ENCODE measurements at places on chromosomes 5 and 9.

DNA sequence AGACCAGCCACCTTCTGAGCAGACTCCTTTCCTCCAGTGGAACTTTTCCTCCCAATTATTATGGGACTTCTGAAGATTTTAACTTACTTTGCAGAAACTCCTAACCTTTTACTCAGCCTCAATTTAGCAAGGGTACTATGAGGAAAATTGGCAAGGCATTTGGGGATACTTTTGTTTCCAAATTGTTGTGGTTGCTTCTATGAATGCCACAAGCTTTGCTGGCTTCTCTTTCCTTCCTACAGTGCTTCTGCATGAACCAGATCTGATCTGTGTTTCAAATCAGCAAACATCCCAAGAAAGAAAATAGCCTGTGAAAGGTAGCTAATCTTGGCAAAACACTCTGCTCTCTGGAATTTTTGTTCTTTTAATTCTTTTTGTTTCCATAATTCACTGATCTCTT, 57.3 kb upstream of the TAF11L2 start:
- no peak for DNase-seq

- no peak for DNase-seq
Observed at GRCh38 chr9:7691909-7692308, 107.7 kb downstream of the DMAC1 start.

DNA sequence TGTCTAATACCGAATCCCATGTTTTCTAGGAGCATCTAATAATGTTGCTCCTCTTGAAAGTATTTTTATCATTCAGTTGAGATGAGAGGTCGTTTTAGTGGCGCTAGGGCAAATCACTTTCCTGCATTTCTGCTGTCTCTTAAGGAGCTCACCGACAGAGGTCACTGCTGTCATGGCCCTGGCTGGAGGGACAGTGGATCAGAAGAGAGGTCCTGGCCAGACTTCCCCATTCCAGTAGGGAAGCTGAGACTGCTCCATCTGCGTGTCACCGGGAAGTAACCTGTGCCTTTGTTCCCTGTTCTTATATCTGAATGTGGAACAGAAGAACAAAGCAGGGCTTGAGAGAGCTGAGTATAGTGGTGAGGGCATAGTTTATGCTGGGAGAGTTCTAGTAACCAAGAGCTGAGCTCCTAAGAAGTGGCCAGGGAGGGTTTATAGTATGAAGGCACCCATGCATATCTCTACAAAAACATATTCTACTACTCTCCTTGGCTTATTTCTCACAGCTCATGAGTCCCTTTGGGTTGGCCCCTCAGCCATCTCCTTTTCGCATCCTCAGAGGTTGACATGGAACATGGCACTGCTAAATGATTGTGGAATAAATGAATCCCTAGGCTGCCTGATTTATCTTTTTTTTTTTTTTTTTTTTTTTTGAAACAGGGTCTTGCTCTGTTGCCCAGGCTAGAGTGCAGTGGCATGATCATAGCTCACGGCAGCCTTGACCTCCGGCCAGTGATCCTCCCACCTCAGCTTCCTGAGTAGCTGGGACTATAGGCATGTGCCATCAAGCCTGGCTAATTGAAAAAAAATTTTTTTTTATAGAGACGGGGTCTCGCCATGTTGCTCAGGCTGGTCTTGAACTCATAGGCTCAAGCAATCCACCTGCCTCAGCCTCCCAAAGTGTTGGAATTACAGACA, 27.2 kb downstream of the ATP6V0E1 start:
- DNase-seq, result no peak

DNA sequence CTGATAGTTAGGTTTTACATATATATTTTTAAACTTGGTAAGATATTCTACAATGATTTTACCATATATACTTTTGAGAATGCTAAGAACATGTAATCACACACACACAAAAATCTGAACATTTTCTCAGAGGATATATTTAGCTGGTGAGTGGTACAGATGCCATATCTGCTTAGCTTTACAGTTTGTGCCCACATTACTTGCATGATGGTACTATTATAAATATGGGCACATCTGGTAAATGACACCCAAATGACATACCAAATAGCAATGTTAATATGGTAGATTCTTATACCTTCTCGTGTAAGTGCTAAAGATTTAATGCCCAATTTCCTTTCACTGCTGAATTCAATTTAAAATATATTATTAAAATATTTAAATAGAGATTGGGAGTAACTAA, 56.6 kb downstream of the LSM11 start:
- DNase-seq, result no peak

DNA sequence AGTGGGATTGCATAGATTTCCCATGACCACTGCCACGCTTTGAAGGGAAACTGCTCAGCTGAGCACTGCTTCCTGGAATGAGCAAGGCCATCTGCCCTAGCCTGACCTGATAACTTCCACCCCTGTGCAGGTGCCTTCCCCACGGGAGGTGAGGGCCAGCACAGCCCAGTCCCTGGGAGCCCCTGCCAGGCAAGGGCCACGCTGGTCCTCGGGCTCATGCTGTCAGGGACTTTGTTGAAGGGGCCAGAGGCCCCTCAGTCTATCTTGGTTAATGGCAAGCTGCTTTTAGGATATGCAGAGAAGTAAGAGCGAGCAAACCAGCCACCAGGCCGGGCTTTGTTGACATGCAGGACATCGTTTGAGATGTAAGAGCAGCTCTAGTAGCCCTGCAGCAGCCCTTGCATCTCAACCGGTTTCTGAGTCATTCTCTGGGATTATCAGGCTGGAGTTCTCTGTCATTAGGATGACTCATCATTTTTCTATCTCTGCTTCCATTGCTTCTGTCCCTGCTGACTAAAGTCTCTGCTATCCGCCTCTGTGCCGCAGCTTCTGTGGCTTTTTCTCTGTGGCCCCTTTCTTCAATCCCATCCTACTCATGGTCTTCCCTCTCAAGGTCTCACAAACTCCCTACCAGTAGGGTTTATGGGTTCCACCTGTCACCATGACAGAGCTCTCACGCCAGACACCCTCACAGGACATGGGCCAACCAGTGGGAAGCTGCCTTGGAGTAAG, 30.6 kb upstream of the IQGAP2 start:
- DNase-seq, result no peak

DNA sequence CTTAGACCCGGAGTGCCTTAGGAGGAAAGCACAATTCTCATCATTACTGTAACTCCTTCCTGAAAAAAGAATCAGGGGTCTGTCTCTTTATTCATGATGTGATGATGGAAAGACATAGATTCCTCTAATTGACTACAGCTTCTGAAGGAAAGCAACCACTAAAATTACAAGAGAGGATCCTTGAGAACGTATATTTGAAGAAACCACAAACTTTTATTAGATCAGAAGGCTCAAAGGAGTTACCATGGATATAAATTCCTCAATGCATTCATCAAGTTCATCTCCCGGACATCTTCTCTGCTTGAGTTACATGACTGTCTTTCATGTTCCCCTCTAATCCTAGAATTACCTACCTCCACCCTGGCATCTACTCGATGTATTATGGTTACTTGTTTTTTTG, 104.1 kb upstream of the PAPPA start:
- DNase-seq, result no peak

DNA sequence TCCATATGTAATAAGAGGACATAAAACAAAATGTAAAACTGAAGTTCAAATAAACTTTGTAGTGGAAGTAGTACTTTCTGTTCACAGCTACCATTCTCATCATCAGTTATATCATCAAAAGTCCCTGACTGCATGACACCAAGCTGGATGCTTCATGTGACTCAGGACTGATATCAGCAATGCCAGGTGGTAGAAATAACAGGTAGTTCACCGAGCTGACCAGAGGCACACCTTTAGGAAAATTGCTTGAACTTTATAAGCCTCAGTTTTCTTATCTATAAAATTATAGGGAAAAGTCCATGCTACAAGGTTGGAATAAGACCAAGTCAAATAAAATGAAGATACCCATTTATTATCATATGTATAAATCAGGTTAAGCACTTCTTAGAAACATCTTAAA, 124.9 kb upstream of the PTGER4 start:
- DNase-seq, result no peak

GRCh38 chr5:159764283-159765134, 151.8 kb upstream of the ADRA1B start:
- DNase-seq, result no peak

- no peak for DNase-seq
Observed at GRCh38 chr9:23823269-23823668, 2.8 kb downstream of the ELAVL2 start.

DNA sequence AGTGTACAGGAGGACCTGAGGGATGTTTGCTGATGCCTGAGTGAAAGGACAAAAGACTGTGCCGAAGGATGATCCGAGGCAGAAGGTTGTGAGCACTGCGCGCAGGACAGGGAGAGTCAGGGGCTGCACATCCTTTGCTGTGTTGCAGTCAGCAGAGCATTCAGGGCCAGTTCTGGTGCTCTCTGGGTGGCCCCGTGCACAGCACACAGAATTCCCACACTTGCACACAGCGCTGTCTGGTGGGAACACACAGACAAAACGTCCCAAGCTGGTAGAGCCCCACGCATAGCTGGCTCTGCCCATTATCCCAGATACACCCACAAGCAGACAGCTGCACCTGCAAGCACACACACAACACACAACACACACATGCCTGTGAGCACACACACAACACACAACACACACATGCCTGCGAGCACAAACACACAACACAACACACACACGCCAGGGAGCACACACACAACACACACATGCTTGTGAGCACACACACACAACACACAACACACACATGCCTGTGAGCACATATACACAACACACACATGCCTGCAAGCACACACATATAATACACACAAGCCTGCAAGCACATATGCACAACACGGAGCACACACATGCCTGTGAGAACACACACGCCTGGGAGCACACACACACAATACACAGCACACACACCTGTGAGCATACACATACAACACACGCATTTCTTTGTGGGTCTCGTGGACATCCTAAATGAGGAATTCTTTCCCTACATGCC, 74.4 kb downstream of the FGF18 start:
- DNase-seq, result no peak

DNA sequence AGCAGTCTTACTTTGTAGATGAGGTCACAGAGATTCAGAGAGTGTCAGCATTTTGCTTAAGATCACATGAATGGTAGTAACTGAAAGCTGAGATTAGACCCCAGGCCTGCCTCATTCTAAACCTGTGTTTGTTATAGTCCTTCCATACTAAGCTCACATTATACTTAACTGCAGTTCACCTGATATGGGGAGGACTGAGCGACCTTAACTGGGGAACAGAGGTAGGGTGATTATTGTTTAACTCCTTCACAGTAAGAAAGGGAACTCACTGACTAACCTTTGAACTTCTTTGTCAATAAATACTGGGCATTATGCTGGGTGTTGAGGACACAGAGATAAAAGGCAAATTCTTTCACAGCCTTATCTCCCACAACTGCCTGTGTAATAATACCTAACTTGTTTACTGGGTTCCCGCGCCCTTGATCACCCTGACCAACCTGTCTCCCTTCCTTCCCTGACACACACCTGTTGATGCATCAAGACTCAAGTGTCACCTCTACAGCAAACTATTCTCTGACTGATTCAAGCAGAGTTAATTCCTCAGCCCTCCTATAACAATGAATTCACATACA, 27.2 kb downstream of the DEPDC1B start:
- DNase-seq, result no peak

GRCh38 chr5:9930156-9930555, 300.0 kb upstream of the TAS2R1 start:
- DNase-seq, result no peak

DNA sequence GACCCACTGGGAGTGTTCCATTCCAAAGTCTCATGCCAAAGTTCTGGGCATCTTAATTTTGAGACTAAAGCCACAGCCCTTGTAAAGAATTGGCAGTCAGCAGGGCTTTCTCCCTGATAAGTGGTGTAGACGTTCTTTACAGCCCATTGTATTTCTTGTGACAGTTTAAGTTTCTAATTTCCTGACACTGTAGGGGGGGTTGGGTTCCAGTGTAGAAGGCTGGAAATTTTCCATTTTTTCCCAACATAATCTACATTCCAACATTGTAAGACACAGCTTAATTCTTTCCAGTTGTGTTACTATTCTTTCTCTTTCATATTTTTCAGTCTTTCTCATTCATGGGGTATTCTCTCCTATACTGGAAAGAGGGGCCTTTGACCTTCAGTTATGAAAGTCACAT, 121.1 kb downstream of the FBXL7 start:
- no peak for DNase-seq

DNA sequence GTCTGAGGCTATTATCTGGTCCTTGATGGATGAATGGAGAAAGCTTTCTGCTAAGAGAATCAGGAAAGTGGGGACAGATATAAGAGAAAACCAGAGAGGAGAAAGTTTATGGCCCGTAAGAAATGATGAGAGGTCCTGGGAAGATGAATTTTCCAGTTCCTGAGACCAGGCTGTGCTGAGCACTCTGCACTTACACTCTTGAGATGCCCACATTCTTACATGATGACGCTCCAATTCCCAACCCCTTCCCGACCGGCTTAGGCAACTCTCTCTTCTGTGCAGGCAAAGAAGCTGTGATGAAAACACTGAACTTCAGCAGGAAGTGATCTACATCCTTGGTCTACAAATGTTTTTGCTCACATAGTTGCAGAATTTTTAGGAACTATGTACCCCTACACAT, 417.0 kb downstream of the ARHGEF28 start:
- no peak for DNase-seq

- no peak for DNase-seq
Observed at GRCh38 chr5:174325431-174325830, 279.9 kb downstream of the NSG2 start.

DNA sequence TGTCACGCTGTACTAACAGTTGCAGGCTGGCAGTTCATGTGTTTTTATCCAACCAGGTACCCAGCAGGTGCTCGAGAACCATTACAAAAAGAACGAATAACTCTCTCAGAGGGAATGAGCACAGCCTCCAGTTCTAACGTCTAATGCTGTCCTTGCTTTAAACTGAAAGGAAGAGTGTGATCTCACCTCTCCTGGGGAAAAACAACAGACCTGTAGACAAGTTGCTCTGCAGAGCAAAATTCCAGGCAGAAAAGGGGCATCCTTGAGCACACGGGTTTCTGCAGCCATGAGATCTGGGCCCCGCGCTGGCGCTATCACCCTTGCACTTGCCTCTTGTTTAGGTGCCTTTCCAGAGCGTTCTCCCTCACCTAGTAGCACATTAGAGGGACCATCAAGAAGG, 92.5 kb upstream of the DNAH5 start:
- DNase-seq, result no peak

Measured in CD4-positive, alpha-beta T cell treated with Interferon alpha-2 for 1 hour (primary cell).